ENCODE measurements at places on chromosomes 1 and 21.

DNA sequence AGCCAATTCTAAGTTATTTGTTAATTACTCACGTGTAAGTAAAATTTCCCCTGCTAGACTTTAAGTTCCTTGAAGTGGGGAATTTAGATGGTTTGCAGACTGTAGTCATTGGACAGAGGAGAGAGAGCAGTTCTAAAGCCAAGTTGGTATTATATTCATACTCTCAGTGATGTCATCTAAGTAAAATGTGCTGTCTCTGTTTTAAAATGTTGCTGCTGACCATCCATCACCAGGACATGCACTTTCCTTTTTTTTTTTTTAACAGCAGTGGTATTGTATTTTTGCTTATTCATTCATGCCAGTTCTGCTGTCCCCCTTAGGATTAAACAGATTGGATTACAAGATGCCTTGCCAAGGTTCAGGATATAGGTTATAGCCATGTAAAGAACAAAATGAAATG lies 2.3 kb downstream of the TTLL7 start:
- no peak for DNase-seq

DNA sequence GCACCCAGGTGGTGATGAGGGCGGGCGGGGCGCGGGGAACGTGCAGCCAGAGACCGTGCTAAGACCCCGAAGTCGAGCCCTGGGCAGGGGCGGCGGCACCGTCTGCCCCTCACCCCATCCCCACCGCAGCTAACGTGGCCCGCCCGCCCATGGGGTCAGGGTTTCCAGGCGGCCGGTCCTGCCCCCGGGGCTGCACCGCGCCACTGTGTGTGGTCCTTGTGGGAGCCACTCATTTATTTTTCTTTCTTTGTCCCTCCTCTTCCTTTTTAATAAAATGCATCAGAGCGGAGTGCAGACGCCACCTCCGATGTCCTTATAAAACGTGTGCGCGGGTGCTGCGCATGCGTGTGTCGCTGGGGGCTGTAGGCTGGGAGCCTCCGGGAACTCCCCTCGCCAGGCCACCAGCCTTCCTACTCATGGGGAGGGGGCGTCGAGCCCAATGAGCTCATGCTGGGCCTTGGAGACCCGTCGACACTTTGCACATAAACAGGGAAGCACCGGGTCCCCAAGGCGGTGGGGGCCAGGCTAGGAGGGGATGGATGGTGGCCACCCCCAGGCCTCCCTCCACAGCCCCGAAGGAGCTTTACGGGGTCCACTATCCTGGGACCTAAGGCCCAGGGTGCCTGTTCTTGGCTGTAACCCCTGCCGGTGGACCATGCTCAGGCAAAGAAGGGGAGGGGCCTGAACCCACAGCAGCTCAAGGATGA lies 59.9 kb downstream of the WNT9A start:
- peak; percentile 31 for DNase-seq

DNA sequence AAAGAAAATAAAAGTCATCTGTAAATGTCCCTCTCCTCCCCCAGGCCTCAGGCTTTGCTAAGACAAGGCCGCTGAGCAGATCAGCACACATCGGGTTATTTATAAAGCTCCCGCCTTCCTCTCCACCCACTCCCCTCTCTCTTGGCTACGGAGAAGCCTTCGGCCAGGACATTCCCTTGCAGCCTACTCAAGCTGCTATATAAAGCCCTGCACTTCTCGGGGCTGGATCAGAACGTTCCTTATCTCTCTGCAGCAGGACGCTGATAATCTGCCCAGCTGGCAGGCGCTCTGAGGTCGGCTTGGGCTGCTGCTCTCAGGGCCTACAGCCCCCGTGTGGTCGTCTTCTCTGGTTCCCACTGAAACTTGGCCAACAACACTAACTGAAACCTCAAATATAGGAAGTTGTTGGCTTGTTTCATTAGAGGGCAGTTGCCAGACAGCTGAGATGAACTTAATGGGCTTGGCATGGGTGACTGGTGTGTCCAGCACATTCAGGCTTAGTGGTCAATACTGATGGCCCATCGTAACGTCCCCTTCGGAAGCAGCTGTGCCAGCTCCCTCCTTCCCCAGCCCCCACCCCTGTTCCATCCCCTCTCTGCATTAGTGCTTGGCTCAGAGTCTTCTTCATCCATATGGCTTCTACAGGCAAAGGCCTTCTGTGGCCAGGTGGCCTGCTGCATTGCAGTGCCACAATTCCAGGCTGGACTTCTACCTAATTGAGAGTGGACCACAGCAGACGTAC lies 64.6 kb downstream of the IER5 start:
- no peak for DNase-seq

- no peak for DNase-seq
These were observed 128.0 kb upstream of the ERG start for GRCh38 chr21:38626306-38626705.

DNA sequence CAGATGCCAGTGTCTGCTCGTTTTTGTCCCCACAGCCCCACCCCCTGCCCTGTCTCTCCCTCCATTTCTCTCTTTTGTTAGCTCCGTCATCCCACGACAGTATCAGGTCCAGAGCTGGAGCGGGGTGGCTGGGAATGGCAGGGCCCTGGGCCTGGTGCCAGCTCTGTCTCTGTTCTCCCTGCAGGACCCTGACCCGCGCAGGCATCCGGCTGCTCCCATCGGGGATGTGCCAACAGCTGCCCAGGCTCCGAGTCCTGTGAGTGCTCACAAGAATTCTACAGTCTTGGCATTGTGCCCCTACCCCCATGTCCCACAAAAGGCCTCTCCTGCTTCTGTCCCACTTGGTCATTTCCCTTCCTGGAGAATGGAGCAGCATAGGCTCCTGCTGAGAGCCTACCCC lies 37.4 kb downstream of the UBE2T start:
- DNase-seq, result no peak

GRCh38 chr21:36516281-36516680 lies 36.4 kb upstream of the CLDN14 start:
- no peak for DNase-seq

GRCh38 chr1:118986555-118987467 lies 1.3 kb downstream of the TBX15 start:
- DNase-seq, result no peak

- no peak for DNase-seq
These were observed 3.4 kb downstream of the NCAM2 start for GRCh38 chr21:21001591-21002100.

DNA sequence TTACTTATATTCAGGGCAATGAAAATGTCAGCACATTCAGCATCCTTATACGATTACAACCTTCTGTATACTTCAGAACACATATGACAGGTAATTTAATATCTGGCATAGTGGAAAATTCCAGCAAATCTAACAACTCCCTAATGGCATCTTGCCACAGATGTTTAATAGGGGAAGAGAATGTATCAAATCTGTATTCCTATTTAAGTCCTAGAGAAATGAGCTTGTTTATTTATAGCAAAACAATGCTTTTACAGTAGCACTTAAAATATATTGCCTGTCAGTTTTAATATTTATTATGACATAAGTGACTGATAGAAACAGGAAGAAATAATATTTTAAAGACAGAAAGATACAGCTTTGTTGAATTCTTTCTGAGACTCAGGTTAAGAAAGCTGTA lies 1101.8 kb upstream of the B3GALT2 start:
- DNase-seq, result no peak

DNA sequence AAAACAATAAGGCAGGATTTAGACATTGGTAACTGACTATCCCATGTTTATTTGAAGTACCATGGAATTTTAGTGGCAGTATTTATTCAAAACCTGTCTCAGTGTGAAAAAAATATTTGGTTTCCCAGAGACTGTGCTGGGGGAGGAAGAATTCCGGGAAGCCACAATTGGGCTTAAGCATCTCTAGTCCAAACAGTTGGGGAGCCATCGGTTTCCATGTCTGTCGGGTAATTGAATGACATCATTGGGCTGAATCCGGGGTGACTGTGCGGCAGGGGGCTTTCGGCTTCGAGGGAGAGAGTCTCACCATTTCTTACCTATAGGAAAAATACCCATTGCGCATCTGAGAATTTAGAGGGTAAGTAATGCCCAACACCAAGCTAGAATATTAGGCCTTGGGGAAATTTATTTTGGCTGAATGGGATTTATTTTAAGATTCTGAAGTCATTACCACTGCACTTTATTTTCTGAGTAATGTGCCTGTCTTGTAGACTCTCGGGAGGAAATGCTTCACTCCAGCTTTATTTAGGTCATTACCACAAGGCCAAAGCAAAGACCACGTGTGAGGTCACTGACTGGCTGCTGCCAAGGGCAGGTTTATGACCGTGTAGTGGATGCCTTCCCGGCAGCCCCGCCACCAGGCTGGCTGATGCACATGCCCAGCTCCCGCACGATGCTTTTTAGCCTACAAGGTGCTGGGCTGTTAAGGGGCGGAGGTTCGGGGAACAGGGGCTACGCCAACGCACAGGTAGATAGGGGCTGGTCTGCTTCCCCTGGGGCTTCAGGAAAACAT lies 23.1 kb upstream of the UMODL1 start:
- DNase-seq, result no peak

GRCh38 chr1:48792961-48793360 lies 16.3 kb upstream of the BEND5 start:
- DNase-seq, result no peak

GRCh38 chr1:95282518-95282895 lies 48.5 kb downstream of the RWDD3 start:
- no peak for DNase-seq

- no peak for DNase-seq
These were observed 127.3 kb downstream of the TM2D1 start for GRCh38 chr1:61597601-61598000.

DNA sequence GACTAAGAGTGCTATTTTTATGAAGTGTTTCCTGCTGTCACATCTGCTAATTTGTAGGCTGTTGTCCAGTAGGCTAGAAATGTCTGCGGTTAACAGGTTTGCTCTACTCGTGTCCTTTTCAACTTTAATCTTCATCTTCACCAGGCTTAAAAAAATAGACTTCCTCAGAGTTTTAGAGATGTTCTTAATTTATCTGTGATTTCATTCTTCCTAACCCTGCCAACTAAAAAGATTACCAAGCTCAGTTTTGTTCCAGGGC lies 66.8 kb downstream of the SASS6 start:
- DNase-seq, result no peak

- no peak for DNase-seq
These were observed 50.3 kb upstream of the CNIH3 start for GRCh38 chr1:224565611-224566406.

DNA sequence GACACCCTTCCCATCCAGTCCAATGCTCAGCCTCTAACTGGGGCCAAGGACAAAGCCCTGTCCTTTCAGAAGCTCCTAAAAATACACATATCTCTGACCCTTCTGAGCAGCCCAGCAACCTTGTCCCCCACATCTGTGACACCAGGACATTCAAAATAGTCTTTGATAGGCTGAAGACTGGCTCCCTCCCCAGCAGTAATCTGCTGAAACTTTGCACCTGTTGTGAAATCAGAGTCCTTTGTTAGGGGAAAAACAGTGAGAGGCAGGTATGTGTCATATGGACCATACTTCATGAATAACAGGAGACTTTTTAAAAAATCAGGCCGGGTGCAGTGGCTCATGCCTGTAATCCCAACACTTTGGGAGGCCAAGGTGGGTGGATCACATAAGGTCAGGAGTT lies 82.4 kb upstream of the VAMP3 start:
- DNase-seq, result no peak

GRCh38 chr1:231571904-231572303 lies 43.4 kb downstream of the TSNAX start:
- DNase-seq, result no peak

- no peak for DNase-seq
These were observed 88.2 kb upstream of the PALMD start for GRCh38 chr1:99557546-99558202.

DNA sequence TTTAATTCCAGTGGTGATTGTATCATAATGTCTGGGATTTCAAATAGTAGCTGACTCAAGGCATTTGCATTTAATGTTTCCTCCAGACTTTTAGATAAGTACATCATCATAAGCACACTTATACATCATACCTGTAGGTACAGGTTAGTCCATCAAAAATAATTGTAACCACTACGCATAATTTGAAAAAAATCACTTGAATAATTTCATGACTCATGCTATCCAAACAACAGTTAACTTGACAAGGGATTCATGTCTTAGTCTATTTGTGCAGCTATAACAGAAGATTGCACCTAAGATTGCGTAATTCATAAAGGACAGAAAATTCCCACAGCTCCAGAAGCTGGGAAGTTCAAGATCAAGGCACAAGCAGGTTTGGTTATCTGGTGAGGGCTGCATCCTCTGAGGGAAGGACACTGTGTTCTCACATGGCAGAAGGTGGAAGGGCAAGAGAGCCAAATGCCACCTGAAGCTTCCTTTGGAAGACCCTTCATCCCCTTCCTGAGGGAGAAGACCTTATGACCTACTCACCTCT lies 801.7 kb upstream of the BRINP3 start:
- DNase-seq, result no peak

GRCh38 chr1:60994828-60995492 lies 87.4 kb upstream of the NFIA start:
- no peak for DNase-seq

DNA sequence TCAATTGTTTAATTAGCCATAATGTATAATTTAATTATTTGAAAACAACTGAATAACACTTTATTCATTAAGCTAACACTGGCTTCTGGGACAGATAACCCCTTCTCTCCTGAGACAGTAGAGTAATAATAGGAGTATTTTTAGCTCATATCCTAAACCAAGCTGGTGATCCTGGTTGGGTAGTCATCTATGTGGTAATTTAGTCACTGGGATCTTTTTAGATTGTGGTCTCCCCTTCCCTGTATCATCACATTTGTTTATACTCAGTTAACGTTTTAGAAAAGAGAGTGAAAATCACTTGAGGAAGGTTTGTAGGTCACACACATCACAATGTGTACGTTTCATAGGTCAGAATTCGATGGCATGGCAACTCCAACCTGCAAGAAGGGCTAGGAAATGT lies 1356.6 kb upstream of the ADGRL2 start:
- no peak for DNase-seq

DNA sequence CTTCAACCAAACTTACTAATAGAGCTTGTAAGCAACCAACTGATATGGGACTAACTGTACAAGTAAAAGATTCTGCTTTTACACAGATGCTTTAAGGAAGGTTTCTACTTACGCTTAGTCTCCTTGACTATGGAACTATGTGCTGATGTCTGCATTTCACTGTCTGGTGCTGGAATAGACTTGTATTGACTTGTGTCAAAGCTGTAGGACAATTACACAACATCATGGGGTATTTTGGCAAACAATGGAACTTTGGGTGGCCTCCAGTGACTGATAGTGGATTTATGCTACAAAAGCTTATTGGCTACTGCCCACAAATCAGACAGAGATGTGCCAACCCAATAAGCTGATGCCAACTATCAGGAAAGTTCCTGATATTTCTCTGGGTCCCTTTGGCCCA lies 10.6 kb downstream of the CBR1 start:
- DNase-seq, result no peak
